ENCODE measurements at places on chromosomes 12 and 14.

DNA sequence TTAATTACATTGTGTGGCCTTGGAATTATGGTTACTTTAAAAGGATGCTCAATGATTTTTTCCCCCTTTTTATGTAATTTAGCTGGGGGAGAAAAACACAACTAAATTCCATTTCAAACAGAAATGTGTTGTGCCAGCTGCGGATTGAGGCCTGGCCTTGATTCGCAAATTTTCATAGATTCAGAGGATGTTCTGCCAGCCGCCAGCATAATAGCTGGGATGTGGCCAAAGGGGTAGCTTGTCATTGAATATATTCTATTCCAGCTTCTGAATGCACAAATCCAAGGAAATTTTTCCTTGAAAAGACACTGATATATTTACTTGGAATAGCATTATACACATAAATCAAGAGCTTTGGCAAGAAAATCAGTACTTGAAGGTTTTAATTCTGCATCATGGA is 43.7 kb downstream of the TRHDE start:
- no peak for DNase-seq

GRCh38 chr14:68692216-68692615 is 100.7 kb downstream of the ZFP36L1 start:
- DNase-seq, result no peak

GRCh38 chr14:53048631-53049030 is 97.8 kb upstream of the FERMT2 start:
- DNase-seq, result no peak

GRCh38 chr12:124583854-124584253 is 16.4 kb upstream of the NCOR2 start:
- DNase-seq, result no peak

DNA sequence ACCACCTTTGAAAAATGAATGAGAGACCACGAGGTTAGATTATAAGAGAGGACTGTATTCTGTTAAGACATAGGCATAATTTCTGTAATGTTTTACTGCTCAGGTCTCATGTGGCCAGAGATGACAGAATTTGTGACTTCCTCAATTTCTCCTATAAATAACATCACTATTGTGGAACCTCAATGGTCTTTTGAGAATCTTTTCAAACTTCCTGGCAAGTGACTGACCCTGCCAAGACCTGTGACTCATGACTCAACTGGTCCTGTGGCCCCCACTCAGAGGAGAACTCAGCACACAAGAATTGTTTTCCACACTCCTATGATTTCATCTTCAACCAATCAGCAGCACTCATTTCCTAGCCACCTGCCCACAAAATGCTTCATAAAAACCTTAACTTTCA is 508.2 kb upstream of the ATP2B1 start:
- DNase-seq, result no peak
